ENCODE measurements at places on chromosomes 1 and 21.

GRCh38 chr1:169595764-169596711 is 9.8 kb upstream of the F5 start:
- no peak for DNase-seq

DNA sequence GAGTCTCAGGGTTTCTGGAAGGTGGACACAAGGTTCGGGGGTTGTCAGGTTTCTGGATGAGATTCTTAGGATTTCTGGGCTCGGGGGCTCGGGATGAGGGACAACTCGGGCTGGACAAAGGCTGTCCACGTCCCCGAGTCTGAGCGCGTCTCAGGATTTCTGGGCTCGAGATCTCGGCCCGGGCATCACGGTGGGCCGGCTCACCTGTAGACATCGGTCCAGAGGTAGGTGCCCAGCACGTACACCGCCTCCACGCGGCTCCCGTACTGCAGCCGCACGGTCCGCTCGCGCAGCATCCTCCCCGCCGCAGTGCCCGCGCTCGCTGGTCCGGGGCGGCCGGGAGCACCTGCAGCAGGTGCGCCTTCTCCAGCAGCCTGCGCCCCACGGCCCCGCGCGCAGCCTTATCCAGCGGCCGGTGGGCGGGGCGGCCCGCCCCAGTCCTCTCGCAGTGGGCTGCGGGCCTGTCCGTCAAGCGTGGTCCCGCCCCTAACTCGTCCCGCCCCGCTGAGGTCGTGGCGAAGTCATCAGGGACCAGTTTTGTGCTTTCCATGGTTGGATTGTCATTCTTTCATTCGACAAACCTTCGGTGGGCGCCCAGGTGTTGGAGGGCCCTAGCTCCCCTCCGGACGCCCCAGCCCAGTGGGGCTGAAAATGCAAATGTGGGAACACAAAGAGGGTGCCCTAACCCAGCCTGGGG is at the start of gene PADI2:
Gene PADI2, minus strand, starts transcription at position 376 of the 697 bp plus-strand sequence. Its CDS starts 80 bp downstream, at position 296.
- DNase-seq: peak; percentile 47

DNA sequence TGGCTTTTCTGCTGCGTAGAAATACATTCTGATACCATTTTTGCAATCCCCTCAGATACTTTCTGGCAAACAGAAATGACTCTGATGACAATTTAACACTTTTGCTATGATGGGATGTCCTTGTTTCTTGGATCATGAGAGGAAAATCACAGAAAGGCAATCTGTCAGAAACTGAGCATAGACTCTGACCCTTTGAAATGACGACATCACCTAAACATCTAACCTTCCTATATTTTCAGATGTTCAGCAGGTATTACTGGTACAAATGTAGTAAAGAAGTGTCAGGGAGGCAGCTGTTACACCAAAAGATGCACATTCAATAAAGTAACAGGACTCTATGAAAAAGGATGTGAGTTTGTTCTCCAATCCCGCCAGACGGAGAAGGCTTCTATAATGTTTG is 13.2 kb downstream of the CLCA1 start:
- DNase-seq: no peak

DNA sequence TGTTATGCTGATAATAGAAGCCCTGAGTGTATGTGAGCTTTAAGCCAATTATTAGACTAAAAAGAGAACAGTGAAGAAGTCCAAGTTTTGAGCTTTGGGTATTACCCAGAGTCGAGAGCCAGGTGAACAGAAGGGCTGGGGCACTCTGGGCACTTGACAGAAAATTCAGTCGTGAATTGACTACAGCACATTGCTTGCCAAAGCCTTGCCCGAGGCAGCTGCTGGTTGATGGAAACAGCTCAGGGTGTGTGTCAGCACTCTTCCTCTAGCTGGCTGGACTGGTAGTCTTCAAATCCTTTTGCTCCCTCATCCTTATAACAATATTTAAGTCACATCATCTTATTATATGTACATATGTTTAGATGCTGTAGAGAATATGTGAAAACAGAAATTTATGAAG is 21.3 kb downstream of the PDE4B start:
- DNase-seq: no peak

- no peak for DNase-seq
Measured at GRCh38 chr1:71835442-71835813, 446.9 kb downstream of the NEGR1 start.

DNA sequence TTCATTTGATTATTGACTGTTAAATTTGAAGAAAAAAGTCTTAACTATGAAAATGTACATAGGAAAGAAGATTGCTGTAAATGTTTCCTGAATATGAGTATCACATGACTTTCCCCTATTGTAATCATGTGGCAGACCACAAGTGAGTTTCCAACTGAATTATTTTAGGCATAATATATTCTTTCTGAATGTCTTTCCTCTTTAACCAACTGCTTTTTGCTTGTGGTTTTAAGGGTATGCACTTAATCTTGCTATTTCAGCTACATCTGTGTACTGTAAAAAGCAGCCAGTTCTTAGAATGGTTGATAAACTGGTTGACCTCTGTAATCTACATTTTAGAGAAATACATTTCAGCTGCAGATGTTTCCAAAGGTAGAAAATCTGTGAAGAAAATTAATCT is 400.7 kb downstream of the NEGR1 start:
- no peak for DNase-seq

DNA sequence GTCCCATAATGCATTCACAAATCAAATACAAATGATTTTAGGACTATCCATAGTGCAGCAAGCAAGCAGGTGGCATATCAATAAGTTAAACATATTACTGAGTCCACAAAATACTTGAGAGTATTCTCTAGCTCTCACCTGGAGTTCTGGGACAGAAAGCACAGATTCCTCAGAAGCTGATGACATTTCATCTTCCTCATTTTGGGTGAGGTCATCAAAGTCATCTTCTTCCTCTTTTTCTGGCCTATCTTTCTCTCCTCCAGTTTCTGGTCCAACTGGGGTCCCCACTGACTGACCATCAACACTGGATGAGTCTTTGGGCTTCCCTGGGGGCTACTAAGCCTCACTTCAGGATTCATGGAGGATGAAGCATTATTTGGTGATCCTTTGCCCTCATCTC is 38.9 kb downstream of the YY1AP1 start:
- DNase-seq: no peak

DNA sequence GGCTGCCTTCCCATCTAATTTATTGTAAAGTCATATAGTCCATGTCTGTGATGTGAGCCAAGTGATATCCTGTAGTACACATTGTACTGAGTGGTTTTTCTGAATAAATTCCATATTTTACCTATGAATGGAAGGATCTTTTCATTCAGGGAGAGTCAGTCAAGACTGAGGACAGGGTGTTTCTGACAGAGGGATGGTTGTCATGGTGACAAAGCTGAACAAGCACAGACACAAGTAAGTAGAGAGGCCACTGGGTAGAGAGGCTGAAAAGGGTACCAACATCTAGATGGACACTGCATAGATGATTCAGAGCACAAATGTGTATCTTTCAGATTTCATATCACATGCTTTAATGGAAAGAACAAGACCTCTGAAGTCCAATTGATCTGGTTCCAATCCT is 22.6 kb upstream of the IL20 start:
- no peak for DNase-seq

- DNase-seq: no peak
Measured at GRCh38 chr21:37446552-37446951, 80.0 kb downstream of the DYRK1A start.

- no peak for DNase-seq
Measured at GRCh38 chr1:93612510-93612909, 69.1 kb downstream of the BCAR3 start.

DNA sequence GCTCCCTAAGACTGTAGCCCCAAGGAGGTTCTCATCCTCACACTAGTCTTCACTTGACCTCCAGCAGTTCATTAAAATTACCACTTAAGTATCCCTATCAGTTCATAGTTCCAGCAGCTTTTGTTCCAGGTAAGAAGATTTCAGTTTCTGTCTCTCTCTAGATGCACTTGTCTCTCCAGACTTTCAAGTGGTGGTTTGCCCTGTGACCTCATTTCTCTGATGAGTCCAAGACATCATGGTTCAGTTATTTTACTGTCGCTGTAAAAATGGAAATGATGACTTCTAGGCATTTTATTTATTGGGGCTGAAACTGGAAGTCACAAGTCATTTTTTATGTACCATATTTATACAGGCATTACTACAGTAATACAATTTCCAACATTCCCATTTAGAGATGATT is 17.9 kb upstream of the RGS18 start:
- DNase-seq: no peak

- no peak for DNase-seq
Measured at GRCh38 chr1:218344814-218345672, at the start of gene TGFB2. TGFB2 (plus strand) TSS chr1:218345336; CDS start chr1:218346702, 1,366 bp downstream.

- DNase-seq: no peak
Measured at GRCh38 chr1:59261537-59261936, 35.4 kb upstream of the FGGY start.

GRCh38 chr1:30842697-30843354 is 65.7 kb downstream of the SDC3 start:
- DNase-seq: no peak

GRCh38 chr1:49765034-49765433 is 258.7 kb downstream of the AGBL4 start:
- no peak for DNase-seq

DNA sequence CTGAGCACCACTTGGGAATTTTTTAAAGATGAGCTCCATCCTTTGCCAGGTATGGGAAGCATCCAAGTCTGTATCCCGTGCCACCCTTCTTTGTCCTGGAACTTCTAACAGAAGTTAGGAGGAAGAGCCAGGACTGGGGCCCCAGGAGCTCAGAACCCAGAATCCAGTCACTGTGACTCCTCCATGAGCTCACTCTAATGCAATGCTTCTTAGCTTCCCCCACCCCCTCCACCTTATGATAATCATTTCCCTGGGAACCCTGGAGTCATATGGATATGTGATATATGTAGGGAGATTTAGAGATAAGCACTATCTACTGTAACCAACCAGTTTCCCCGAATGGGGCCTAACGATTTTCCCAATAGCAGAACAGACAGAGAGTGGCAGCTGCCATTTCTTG is 758 bp upstream of the SPRR5 start:
- no peak for DNase-seq

DNA sequence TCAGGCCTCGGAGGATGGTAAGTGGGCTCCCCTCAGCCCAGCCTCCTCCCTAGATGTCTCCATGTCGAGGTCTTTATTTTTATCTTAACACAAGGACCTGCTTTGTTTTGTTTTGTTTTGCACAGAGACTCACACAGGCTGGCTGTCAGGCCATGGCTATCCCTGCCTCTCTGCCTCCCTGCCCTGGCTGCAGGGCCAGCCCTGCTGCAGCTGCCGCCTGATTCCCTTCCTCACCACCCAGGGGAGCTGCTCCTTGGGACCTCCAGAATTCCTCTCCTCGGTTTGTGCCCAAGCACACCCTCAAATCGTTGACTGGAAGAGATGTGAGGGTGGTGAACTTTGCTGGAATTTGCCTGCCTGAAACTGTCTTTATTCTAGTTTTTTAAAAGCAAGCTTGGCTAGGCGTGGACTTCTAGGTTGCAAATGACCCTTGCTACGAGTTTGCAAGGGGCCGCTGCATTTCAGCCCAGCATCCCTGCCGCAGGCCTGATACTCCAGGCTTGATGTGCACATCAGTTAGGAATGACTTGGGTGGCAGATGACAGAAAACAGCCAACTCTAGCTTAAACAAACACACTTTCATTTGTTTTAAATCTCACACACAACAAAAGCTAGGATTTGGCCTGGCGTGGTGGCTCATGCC is 37.1 kb downstream of the WNT9A start:
- DNase-seq: no peak

DNA sequence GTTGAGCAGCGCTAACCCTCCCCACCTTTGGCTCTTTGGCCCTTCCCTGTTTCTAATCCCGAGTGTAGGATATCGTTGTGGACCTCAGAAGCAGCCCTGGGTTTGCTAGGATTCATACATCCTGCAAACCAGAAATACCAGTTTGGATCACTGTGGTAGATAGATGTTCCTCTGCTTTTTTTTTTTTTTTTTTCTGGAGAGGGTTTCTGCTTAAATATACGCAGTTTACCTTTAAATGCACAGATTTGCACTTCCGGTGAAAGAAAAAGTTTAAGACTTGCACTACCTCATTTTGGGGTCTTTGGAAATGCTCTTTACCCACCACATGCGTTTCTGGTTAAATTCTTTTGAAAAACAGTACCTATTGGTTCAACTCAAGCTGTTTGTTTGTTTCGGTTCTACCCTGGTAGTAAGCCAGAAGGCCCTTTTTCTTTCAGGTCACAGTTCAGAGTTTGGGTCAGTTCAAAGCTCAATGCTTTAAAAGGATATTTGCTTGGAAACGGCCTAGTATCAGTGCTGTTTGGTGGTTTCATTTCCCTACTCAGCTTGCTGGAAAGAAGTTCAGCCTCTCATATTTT is 908 bp downstream of the DDI2 start:
- DNase-seq: no peak

DNA sequence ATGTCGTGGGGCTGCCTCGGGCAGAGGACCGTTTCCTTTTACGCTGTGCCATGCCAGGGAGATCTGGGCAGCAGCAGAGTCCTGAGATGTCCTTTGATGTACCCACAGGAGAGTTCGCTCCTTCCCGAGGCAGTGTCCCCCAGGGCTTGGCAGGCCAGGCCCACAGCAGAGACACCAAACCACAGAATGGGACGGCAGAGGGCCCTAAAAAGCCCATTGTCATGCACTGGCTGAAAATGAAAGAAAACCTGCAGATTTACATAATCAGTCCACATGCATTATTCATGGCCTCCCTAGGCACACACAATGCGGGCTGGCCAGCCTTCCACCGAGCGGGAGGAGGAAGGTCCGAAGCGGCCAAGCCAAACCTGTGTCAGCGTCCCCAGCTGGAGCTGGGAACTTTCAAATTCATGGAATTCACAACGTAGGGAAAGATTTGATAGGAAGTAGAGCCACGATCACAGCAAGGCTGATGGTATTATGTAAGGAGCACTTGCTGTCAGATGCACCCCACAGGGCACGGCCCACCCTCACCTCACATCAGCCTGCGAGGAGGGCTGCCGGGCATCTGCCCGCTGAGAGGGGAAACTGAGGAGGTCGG is 25.3 kb upstream of the EFHD2 start:
- DNase-seq: no peak

DNA sequence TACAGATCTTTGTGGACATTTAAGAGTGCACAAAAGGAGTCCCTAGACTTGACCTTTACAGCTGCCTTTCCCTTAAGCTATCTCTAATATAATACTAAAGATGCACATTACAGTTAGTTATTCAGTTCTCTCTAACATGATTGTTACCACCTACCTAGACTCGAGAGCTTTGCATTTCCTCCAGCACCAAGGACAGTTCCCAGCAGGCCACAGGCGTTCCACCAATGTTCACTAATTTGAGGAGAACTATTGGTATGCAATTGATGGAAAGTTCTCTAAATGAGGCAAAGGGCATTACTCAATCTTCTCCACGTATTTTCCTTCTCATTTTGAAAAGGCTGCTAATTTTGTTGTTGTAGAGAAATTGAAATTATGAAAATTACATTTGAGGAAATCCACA is 5.4 kb upstream of the NTNG1 start:
- DNase-seq: no peak

DNA sequence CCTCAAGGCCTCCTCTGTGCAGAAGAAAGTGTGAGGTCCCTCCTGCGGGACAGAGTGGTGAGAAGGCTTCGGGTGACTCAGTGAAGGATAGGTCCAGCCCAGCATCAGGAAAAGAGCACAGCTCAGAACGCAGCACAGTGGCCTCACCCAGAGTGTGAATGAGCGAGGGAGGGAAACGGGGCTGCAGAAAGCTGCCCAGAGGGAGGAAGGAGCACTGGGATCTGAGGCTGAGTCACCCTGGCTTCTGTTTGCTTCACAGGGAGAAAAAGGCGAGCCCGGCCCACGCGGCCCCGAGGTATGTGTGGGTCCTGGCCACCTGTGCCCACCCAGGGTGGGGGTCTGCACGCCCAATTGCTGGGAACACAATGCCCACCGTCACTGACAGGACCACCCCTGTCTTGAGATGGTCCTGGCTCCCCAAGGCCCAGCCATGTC is 24.3 kb downstream of the COL6A2 start:
- peak; percentile 5 for DNase-seq

- no peak for DNase-seq
Measured at GRCh38 chr1:55690366-55690765, 475.2 kb upstream of the USP24 start.

Measured in activated CD8-positive, alpha-beta memory T cell treated with anti-CD3 and anti-CD28 coated beads, Interleukin-2, amount 50 U/mL, for 4 hours (primary cell).